ENCODE measurements at places on chromosomes 12 and 14.

DNA sequence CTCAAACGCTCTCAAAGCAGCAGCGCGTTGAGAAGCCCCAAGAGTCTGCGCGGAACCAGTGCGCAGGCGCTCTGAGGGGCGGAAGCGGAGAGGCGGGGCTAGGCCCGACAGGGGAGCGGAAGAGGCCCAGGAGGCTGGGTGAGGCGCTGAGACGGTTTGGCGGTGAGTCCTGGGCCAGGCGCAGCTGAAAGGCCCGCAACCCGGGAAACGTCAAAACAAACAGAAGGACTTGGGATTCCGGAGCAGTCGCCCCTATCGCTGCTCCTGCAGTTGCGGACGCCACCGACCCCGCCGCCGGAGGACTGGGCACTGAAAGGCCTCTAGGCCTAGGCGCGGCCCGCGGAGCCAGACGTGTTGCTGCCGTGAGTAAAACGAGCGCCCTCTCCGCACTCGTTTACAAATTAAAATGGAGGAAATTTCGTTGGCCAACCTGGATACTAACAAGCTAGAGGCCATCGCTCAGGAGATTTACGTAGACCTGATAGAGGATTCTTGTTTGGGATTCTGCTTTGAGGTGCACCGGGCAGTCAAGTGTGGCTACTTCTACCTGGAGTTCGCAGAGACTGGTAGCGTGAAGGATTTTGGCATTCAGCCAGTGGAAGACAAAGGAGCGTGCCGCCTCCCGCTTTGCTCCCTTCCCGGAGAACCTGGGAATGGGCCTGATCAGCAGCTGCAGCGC, at the start of gene ATXN7L3B:
Gene ATXN7L3B, plus strand, starts transcription at position 129 of the 679 bp plus-strand sequence. Its CDS starts 278 bp downstream, at position 407.
- DNase-seq, result peak; percentile 95

- no peak for DNase-seq
Measured at GRCh38 chr12:54431911-54432814, 13.1 kb upstream of the ITGA5 start.

GRCh38 chr12:84619053-84619571, 293.5 kb downstream of the SLC6A15 start:
- no peak for DNase-seq

DNA sequence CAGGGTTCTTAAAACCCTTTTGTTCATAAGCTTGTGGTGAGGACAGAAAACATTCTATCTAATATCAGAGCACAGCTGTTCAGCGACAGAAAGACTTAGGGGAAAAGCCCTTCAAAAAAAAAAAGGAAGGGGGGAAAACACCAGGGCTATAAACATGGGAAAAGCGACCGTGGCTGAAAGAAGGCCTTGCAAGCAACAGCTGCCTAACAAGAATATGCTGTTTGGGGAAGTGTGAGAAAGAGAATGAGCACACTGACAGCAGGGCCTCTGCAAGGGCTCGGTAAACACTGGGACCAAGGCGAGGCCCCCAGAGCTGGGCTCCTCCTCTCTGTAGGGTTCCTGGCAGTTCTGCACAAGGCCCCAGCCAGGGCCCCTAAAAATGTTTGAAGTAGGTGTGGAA, 27.4 kb upstream of the CCND2 start:
- no peak for DNase-seq

DNA sequence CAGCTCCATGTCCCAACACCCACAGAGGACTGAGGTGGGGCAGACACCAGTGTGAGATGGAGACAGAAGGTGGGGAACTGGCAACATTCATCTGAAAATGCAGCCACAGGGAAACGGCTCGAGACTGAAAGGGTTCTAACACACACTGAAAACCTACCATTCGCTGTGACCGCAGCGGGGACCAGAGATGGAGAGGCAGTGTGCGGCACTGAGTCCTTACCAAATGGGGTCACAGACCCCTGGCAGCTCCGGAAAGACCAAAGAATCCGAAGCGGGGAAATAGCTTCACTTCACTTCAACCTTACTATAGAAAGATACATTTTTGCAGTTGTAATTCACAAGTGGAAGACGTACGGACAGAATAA, 9.6 kb downstream of the BAG5 start:
- no peak for DNase-seq

- no peak for DNase-seq
Measured at GRCh38 chr12:88092771-88093170, 49.1 kb downstream of the CEP290 start.

DNA sequence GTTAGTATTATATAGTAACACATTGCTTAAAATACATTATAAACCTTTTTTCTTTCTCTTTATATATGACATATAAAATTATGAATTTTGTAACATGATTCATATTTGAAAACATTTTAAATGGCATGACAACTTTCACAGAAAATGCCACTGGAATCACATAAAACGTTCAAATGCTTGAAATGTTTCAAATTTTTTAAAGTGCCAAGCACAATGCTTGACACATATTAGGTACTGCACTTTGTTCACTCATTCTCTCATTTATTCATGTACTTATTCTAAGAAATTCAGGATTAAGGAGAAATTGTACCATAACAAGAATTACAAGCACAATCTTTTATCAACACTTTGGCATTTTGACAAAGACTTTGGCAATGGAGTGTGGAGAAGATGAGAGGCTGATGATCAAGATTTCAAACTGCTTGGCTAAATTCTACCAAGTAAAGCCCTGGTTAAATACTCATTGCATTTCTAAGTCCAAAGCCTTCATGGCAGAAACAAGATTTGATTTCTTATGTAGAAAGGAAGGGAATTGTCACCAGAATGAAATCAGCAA, 232.2 kb downstream of the C12orf50 start:
- DNase-seq, result no peak

DNA sequence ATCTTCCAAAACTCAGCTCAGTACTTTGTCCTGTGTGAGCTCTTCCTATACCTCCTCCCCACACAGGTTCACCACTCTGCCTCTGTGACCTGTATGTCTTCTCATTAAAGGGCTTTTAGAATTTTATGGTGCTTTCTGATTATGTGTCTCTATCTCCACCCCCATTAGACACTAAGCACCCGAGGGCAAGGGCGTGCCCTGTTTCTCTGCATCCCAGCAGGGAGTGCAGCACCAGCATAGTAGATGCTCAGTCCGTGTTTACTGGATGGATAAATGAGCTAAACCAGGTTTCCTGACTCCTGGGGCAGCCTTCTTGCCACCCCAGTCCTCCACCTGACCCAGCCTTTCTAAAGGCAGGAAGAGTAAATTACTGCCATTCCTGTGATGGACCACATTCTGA, 333.8 kb downstream of the CACNA1C start:
- no peak for DNase-seq

DNA sequence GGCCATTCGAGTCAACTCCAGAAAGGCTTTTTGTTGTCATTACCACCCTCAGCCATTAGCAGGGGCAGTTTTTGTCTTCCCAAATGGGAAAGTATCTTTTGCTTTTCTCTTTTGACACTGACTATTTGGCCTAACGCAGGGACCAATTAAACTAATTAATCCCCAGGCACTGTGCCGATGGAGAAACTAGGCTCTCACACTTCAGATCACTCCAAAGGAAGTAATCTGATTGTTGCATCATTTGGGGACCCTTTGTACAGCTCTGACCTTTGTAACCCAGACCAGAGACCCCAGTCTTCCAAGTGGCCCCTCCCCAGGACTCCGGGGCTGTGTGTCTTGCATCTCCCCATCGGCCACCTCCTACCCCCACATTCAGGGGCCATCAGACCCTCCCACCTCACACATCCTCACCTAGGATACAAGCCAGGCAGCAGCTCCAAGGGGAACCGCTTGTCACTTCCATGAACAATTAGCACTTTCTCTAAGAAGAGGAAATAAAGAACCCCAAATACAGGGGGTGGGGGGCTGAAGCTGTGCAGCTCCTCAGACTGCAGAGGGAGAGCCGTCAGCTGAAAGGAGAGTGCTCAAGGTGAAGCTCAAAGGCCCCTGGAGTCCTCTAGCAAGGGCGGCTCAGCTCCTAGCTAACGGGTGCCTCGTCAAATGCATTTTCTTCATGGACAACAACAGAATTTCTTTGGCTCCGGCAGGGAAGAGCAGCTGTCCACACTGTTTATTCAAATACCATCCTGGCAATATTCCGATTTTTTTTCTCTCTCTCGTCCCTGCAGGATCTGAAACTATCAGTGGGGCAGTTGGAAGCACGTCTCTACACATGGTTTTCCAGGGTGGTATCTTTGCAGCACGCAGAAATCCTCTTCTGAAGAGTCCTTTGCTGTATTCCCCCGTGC, 64.3 kb upstream of the DIO3 start:
- DNase-seq, result no peak

DNA sequence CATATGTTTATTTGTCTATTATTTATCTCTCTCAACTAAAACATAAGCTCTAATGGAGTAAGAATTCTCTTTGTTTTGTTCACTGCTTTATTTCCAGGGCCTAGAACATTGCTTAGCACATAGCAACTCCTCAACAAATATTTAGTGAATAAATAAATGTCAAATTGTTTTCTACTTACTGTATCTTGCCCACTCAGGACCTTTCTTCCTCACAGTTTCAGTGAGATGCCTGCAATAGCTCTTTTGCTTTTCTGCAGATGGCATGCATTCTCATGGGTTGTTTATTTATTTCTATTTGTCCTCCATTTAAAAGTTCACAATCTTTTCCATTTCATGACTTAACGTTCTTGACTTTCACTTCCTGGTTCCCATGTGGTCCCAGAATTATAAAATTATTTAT, 94.9 kb upstream of the TTC7B start:
- DNase-seq, result no peak

DNA sequence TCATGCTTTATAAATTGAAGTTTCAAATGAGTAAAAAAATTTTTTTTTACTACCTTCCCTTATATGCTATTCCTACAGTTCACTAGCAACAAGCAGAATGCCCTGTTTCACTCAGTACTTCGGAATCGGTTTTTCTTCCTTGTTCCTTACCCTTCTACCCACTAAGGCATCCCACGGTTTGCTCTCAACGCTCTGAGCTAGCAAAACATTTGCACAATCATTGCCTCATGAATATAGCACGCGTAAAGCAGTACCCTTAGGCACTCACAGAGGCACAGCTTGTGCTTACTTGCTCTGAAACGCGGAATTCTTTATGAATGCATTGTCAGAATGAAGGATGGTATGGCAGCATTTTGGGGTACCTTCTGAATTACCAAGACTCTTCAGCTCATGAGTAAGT, 45.0 kb downstream of the PPP1R13B start:
- no peak for DNase-seq

- peak; percentile 85 for DNase-seq
Measured at GRCh38 chr12:132904718-132905328, 17.4 kb upstream of the CHFR start.

DNA sequence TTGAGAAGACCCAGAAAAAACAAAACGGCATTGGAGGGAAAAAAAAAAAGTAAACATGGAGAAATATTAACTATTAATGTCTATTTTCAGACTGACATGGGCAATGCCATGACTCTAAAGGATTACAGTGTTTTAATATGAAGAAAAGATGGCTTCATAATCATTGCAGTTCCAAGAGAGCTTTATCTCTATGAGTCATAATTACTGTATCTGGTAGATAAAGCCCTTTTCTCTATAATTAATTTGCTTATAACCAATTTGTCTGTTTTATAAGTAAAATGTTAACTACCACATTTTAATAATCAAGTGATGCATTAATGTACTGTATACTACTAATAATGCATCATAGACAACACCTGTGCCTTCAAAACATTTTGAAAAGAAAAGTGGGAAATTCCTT, 59.7 kb downstream of the CLIP1 start:
- no peak for DNase-seq

GRCh38 chr12:124240493-124240892, 54.4 kb upstream of the RFLNA start:
- DNase-seq, result no peak

GRCh38 chr12:82517027-82517426, 158.7 kb downstream of the METTL25 start:
- no peak for DNase-seq

- DNase-seq, result no peak
Measured at GRCh38 chr14:65303899-65304222, 108.7 kb upstream of the FUT8 start.

GRCh38 chr12:85657836-85658630, 178.2 kb downstream of the RASSF9 start:
- no peak for DNase-seq

GRCh38 chr14:91419044-91419397, 1.4 kb upstream of the CCDC88C start:
- peak; percentile 40 for DNase-seq

DNA sequence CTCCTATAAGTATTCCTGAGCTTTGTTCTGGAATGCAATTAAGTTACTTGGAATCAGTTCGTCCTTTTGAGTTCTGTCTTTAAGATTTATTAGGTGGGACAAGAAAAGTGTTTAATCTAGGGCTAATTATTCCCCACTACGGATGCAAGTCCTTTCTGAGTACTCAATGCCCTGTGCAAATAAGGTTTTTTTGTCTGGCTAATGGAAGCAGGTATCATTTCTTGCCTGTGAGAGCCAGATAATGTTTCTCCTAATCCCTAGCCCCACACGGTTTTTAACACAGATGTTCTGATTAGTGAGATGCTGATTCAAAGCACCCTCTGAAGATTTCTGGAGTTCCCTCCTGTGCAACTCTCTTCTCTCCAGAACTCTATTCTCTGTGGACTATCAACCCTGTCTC, 296.6 kb upstream of the PRICKLE1 start:
- DNase-seq, result no peak

DNA sequence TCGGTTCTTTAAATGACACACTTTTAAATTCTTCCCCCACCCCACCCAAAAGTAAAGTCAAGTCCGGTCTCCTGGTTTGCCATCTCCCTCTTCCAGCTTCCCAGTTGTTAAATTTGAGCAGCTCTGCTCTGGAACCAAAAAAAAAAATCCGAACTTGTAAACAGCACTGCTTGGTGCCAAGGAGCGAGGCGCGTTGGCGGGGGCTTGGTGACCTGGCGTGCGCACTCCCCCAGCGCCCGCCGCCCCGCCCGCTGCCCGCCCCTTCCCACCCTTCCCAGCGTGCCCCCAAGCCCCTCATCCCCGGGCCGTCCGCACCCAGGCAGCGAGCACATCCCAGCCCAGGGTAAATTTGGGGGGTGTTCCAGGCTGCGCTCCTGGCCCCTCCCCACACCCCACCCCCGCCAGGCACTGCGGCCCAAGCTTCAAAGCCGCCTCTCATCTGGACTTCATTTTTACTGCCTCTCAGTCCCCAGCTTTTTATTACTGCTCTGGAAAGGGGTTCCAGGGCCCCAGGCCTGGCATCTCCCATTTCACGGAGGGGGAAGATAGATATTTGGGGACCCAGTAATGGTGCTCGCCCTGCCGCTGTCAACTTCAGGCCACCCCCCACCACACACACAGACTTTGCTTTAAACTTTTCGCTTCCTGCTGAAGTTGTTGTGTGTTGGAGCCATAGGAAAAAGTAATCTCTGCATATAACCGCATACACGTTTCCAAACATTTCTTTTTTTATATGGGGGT, 11.7 kb upstream of the ITGB7 start:
- no peak for DNase-seq

- no peak for DNase-seq
Measured at GRCh38 chr14:51969852-51970540, 19.4 kb upstream of the RTRAF start.

All from activated CD4-positive, alpha-beta T cell treated with anti-CD3 and anti-CD28 coated beads, Interleukin-2, amount 50 U/mL, for 24 hours (primary cell).